Dorsolateral prefrontal cortex (tissue), 122 donors: ENCODE measurements at places on chromosomes 6 and 20.
A peak's percentile ranks its signal among the peaks of the same experiment; 100 is the strongest.

DNA sequence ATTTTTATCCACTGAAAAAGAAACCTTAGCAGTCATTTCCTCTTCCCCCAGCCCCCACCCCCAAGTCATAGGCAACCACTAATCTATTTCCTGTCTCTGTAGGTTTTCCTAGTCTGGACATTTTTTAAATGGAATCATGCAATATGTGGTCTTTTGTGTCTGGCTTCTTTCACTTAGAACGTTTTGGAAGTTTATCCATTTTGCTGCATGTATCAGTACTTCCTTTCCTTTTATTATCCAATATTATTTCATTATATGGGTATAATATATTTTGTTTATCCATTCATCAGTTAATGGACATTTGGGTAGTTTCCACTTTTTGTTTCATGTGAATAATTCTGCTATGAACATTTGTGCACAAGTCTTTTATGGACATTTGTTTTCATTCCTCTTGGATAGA, 99.3 kb upstream of the BMP5 start:
- no peak for DNase-seq

DNA sequence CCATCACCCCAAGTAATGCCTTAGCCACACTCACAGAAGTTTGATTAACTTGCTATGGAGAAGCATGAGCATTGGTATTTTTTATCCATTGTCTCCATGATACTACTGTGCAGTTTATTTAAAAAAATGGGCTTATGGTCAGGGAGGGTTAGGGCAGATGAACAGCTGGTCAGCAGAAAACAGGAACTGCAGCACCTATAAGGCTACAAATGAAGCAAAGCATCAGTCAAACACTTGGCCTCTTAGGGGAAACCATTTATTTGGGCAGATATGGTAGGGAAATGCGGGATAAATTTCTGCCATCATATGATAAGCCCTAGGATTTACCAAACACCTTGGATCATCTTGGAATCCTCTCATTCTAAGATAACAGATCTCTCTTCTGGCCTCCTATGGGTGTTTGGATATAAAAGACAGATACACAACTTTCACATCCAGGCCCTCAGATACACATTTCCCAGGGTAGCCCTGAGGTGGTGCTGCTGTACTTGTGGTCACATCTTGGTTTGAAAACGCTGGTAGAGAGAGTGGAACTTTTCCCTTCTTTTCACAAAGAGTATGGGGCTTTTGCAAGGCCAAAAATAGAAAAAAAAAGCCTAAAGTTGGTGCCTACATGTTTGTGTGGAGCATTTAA, 42.8 kb upstream of the AHI1 start:
- no peak for DNase-seq

DNA sequence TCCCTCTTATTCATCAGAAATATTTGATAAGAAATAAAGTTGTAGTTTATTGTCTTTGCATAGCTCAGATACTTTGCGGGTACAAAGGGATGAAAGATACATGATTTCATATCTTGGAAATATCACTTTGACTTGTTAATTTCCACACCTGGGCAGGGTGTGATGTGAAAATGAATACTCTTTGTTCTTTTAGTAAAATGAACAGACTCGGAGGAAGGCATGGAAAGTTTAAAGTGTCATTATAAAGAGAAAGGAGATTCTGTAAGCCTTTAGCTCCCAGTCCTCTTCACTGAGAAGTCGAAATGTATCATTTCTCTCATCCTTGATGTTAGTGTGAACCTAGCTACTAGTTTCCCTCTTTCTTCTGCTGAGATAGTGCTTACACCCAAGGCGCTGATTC, 36.7 kb upstream of the AKIRIN2 start:
- DNase-seq: no peak

GRCh38 chr6:77095936-77096627, 367.2 kb downstream of the HTR1B start:
- no peak for DNase-seq

DNA sequence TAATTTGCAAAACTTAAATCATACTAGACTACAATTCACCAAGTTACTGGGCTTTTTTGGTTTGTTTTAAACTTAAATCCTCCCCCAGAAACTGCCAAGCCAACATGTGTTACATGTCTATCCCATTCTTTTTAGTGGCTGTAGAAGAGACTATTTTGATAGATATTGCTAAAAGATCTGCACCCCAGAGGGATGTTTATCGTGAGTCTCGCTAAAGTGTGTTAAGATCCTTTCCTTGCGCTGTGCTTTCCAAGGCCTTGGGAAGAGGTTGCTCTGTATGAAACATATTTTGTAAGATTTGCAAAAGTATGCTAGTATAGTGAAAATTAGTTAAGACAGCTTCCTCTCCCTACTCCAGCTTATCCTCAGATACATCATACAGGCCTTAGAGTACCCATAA, 63.0 kb downstream of the GPX5 start:
- DNase-seq: no peak

DNA sequence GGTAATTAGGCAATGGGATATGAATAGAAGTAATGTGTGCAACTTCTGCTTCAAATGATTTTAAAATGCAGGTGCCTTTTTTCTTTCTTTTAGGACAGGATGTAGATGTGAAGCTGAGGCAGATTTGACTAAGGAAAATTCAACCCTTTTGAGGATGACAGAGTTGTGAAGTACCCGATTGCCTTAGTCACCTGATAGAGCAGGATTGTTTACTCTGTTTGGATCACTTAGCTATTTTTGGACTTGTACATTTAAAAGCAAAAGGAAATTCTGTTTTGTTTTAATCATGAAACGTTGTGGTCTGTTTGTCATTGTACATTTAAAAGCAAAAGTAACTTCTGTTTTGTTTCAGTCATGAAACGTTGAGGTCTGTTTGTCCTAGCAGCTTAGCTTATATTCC, 143.4 kb downstream of the FAM83B start:
- no peak for DNase-seq

GRCh38 chr6:46315589-46315988, 144.8 kb upstream of the ENPP5 start:
- no peak for DNase-seq

- no peak for DNase-seq
Observed at GRCh38 chr6:31978831-31979230, 3.0 kb upstream of the C4A start.

DNA sequence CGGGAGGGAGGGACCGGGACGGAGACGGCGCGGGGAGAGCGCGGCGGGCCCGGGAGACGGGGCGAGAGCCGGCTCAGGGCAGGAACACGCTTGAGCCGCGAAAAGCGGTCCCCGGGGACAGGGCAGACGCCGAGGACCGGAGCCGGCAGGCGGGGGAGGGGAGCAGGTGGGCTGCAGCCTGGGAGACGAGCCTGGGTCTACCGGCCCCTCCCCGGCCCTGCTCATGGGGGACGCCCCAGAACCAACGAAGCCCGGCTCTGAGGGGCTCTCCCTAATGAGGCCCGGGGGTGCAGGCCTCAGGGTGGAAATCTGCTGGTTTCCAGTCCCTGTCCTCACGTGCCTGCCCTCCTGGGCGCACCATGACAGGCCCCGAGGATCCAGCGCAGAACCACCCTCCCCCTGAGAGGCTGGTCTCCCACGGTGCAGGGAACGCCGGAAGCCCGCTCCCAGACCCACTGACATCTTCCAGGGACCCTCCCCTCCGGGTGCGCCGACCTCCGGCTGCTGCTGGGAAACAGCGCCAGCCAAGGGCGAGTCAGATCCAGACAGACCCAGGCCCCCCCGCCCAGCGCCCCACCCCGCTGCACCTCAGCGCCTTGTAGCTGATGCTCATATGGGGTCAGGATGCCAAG, 571 bp upstream of the EEF1A2 start:
- DNase-seq: no peak

GRCh38 chr6:46356543-46356942, 134.7 kb downstream of the RCAN2 start:
- no peak for DNase-seq

GRCh38 chr6:47631797-47632196, 66.6 kb upstream of the ADGRF4 start:
- DNase-seq: no peak

DNA sequence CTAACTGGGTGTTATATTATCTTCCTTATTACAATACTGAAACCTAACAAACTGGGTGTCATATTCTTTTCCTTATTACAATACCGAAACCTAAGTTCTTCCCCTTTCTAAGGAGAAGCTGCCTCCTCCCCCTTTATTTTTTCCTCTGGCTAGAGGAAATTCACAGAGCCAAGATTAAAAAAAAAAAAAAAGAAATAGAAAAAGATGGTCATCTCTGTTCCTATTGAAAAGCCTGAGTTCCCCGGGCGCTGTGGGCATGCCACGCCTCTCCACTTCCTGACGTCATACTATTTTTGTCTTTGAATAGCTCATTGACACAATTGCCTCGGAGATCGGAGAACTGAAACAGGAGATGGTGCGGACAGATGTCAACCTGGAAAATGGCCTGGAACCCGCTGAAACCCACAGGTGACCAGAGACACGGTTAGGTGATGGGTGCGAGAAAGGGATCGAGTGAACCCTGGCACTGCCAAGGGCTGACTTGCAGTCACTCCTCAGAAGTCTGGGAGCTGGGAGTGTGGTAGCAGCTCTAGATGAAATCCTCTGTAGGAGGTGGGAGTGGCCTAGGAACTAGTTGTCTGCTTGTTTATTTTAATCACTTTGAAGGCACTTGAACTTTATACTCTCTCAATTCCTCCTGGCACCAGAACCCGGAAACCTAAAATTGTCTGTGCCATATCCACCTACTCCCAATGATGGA, 82.2 kb upstream of the NAA20 start:
- DNase-seq: peak; percentile 37

DNA sequence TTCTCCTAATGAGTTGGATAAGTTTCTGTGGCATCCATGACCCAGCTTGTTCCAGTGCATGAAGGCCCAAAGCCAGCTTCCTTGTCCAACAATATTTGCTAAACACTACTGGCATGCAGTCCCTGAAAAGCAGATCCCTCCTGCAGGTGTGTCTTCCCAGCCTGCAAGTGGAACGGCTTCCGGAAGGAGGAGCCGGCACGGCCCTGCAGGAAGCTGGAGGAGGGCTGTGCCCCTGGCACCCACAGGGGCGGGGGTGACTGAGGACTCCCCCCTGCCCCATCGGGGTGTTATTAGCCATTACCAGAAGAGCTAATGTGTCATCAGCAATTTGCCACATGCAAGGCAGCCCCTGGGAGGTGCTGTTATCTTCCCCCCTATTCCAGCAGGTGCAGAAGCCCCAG, 27.4 kb downstream of the NPEPL1 start:
- DNase-seq: peak; percentile 22

DNA sequence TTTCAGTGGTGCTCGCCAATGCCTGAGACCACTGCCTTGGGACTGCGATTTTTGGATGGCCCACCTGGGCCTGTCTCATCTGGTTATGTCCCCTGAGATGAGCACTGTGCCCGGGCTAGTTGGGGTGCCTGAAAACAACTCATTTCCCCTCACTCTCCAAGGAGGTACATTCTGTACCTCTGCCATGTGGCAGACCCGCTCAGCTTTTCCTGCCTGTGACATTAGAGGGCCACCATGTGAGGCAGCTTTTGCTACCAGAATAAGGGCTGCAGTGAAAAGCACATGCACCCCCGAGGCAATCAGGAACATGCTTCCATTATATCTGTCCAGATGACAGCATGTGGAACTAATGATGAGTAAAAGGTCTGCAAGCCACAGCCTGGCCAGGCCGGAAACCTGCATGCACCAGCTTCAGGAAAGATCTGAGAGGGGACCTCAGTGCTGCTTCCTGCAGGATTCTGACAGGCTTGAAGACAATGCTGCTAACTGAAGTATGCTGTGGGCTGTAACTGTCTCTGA, 11.3 kb upstream of the SRSF6 start:
- DNase-seq: no peak

DNA sequence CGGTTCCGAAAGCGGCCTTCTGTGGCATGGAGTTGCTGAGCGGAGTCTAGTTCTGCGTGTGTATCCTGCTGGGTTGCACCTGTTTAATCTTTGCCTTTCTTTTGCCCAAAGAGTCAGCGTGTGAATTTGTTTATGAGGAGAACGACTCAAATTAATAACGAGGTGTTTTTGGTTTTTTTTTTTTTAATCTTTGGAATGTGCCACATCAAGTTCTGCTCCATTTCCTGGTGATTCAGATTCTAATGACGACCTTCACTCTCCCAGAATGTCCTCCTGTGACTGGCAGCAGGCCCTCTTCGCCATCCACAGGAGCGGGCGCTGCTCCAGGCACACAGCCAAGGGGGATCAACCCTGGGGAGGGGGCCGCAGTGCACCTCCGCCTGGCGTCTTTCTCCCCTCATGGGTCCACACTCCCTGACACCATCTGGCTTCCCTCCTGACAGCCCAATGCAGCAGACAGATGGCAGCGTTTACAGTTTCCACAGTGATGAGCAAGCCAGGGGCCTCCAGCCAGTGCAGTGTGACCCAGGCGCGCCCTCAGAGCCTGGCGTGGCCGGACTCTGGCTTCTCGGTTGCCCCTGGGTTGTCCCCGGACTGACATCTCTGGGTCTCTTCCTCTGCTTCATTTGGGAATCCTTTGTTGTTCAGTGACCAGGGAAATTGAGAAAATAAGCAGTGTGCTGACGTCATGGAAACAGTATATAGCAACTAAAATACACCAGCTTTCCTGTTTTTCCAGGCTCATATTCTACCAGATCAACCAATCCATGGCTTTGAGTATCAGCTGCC, 27.5 kb upstream of the AFDN start:
- DNase-seq: peak; percentile 45

DNA sequence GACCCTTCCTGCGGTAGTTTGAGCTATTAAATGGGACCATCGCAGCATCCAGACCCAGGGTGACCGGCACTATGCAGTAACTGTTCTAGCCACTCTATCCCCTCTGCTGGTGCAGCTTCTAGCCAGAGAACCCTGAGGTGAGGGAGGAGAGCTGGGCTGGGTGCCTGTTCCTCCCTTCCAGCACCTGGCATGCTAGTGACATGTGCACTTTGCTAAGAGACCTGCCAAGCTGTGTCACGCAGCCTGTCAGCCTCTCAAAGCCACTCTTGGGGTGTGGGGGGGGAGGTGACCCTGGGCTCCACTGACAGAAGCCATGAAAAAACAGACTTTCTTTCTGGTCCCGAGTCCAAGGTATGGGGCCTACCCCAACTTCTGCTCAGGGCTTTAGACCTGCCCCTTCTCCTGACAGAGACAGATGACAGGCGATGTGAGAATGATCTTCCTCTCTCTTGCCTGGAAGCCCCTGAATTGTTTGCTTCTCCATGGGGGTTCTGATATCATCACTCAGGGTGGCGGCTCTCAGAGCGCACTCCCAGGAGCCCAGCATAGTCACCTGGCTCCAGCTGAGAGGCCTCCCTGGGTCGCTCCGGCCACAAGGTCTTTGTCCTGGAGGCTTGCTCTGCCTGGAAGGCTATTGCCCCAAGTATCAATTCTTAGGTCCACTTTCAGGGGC, 47.2 kb upstream of the MLN start:
- peak; percentile 67 for DNase-seq

DNA sequence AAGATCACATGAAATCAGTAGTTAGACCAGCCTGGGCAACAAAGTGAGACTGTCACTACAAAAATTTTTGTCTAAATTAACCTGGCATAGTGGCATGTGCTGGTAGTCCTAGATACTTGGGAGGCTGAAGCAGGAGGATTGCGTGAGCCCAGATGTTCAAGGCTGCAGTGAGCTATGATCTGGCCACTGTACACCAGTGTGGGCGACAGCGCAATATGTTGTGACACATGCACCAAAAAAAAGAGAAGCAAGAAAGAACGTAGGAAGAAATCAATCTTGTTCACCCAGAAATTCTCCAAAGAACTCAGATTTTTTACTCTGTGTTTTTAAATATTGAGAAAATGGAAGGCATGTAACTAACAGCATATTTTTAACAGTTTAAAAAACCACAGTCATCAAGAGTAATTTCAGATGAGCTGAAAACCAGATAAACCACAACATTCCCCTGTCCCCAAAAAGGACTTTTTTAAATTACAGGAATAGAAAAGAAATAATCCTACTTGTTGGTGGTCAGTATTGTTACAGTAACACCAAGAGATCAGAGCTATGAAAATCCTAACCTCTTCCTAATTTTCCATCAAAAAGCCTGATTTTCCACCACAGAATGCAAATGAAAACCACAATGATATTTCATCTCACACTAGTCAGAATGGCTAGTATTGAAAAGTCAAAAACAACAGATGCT, 240.2 kb downstream of the KHDC1L start:
- DNase-seq: no peak
